ENCODE measurements at places on chromosomes 2 and 18.
A peak's percentile ranks its signal among the peaks of the same experiment; 100 is the strongest.

DNA sequence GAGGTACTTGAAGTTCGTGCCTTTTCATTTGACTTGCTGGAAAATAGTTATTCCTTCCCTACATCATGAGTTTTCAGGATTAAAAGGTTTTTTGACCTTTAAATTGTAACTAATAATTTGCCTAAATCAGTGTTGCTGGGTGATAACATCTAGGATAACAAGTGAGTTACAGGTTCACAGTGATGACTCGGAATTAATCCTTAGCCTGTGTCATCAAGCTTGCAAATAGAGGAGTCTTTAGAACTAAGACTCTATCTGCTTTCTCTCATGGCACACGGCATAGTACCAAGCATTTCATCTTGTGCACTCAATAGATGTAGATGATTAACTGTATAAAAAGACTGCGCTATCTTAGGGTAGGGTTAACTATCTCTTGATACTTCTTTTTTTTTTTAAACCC, 79.5 kb downstream of the CAMKMT start:
- DNase-seq = no peak

GRCh38 chr2:162422894-162423293, 79.0 kb downstream of the GCA start:
- no peak for DNase-seq

GRCh38 chr2:71813807-71814470, 333.7 kb downstream of the CYP26B1 start:
- no peak for DNase-seq

DNA sequence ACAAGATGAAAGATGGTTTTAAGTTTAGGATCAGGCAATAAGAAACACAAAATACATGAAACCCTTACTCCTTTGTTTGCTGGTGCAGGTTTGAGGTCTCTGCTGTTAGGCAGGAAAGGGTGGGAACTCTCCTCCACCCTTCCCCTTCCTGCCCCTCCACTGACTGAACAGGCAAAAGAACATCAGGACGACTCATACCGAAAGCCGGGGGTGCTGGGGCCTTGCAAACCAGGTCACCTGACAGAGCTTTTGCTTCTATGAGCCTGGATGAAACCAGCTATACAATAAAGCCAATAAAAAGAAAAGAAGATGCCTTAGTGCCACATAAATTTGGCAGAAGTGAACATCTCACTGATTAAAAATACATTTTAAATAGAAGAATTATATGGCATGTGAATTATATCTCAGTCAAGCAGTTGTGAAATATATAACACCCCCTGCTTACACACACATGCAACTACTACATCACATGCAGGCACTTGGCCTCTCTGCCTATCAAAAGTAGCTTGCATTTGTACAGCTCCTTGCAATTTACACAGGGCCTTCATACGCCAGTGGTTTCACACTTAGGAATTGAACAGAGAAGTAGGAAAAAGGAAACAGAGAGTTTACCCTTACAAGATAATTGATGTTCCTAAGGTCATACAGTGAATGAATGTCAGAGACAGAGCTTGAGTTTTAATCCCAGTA, 215.1 kb upstream of the TRIB2 start:
- DNase-seq = peak; percentile 52

DNA sequence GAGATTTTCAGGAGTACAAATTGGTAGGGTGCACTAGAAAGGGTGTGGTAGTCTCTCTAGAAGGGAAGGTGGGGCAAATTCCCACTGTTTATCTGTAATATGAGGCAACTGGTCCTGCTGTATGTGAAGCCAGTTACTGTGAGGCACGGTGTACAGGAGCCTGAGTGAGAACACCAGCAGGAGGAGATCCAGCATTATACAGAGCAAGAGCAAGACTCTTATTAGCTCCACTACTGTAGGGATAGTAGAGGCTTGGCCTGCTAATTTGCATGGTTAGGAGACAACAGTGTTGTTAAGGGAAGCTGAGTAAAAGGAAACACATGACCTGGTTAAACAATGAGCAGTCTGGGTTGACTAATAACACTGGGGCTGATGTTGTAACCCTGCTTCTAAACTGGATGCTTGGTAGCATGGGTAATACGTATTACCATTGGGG, 76.3 kb upstream of the WDSUB1 start:
- DNase-seq = no peak

DNA sequence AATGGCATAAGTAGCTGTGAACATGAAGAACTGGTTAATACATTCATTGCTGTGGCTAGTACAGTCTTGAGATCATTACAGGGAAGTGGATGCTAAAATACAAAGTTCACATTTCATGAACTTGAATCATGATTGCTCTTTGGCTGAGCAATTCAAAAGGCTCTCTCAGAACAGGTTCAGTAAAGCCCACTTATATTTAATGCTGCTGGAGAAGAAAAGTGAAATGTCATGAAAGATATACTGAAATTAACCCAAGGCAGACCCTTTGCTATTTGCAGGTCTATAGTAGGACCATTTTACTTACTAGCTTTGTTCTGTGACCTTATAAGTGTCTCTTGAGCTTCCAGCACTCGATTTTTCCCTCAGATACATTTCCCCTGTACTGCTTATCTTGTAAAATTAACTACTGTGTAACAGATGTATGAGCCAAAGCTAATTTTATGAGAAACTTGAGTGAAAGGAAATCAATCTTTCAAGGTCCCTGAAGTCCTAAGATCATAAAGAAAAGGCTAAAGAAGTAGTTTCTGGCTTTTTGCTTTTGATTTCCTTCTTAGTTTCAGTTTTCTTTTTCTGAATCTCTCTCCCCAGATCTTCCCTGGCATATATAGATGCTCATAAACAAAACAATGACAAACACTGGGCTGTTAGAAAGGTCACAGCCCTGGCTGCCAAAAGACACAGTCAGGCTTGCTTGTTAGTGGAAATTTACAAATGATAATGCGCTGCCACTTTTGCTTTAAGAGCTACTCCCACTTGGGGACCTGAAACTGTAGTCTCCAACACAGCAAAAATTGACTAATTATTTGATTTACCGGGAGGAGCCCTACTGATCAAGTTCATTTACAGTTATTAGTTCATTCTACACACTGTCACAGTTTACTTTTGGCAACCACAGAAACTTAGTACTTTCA, 132.7 kb upstream of the XPO1 start:
- no peak for DNase-seq

GRCh38 chr2:187702157-187702556, 147.9 kb upstream of the TFPI start:
- DNase-seq = no peak

GRCh38 chr2:18402831-18403230, 157.6 kb downstream of the RDH14 start:
- no peak for DNase-seq

- DNase-seq = no peak
These were observed 33.7 kb upstream of the APCDD1 start for GRCh38 chr18:10420561-10421352.

DNA sequence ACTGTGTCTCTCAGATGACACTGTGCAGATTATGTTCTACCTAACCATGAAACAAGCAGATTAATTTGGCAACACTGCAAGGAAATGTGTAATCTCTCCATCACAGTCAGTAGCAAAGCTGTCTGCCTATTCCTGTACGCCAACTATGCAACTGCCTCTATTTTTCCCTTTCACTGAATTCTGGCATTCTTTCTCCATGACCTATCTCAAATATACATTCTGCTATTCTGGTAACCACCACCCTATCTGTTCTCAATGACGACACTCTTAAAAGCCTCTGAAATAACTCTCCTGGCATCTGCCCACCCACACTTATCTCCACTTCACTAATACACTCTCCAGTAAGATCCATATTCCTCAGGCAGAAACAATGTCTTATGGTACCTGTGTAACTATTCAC, 78.7 kb downstream of the ABCA12 start:
- DNase-seq = no peak

DNA sequence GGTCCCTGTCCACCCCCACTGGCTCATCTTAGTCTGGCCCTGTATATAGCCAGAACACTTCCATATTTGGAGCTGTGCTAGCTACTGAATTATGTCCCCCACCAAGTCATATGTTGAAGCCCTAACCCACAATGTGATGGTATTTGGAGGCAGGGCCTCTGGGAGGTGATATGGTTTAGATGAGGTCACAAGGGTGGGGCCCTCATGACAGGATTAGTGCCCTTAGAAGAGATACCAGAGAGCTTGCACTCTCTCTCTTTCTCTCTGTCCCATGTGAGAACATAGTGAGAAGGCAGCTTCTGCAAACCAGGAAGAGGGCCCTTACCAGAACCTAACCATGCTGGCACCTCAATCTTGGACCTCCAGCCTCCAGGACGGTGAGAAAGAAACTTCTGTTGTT, 31.2 kb downstream of the ALPK2 start:
- no peak for DNase-seq

DNA sequence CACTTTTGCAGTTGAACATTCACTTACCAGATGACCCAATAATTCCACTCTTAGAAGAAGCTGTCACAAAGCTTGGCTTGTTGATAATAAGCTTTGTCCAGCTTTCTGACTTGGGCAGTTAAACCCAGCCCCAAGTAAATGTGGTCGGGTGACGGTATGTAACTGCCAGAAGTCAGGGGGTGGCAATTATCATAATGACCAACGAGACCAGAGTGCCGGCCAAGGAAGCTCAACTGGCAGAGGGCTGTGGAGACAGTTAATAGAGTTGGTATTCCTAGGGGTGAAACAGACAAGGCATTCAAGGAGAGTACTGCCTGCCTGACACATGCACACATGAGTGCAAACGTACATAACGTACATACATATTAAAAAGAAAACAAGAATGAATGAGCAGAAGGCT, 116.7 kb downstream of the EIPR1 start:
- DNase-seq = no peak

DNA sequence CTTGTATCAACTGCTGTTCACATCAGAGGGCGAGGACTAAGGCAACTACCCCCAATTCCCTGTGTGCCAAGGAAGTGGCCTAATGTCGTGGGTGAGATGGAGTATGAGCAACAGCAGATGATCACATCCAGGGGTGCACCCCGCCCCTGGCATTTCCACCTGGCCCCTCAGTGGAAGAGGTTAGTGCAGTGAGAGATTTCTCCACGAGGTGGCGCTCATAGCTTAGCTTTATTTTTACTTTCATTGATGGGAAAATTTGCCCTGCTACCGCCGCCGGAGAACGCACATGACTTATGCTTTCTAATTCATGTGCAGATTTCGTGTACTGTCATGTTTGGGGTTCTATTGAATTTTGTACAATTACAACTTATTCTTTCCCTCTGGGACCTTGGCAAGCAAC, 470.6 kb upstream of the MEX3C start:
- DNase-seq = no peak

GRCh38 chr2:18243816-18244215, 316.6 kb downstream of the RDH14 start:
- no peak for DNase-seq

- DNase-seq = no peak
These were observed 124.1 kb upstream of the FIGN start for GRCh38 chr2:163859951-163860350.

GRCh38 chr18:23990474-23991410, 23.8 kb upstream of the TTC39C start:
- no peak for DNase-seq

GRCh38 chr2:23467618-23468017, 82.6 kb downstream of the KLHL29 start:
- no peak for DNase-seq

- DNase-seq = no peak
These were observed 228.7 kb downstream of the GBX2 start for GRCh38 chr2:235939471-235939870.

DNA sequence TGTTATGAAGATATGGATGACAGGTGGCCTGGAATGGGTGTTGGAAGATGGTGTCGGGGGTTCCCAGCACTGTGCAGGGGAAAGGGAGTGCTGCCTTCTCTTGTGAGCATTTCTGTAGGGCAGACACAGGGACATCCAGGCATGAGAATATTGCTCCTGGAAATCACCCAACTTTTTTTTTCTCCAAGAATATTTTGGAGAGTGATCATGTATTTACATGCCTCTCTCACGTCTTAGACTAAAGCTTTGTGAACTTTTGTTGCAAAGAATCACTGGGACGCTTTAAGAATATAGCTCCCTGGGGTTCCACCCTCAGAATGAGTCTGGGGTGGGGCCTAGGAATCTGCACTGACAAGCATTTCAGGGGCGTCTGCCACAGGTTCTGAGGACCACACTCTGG, 68.7 kb downstream of the VWA3B start:
- no peak for DNase-seq

GRCh38 chr18:32284284-32284683, 94.4 kb downstream of the MEP1B start:
- DNase-seq = no peak

DNA sequence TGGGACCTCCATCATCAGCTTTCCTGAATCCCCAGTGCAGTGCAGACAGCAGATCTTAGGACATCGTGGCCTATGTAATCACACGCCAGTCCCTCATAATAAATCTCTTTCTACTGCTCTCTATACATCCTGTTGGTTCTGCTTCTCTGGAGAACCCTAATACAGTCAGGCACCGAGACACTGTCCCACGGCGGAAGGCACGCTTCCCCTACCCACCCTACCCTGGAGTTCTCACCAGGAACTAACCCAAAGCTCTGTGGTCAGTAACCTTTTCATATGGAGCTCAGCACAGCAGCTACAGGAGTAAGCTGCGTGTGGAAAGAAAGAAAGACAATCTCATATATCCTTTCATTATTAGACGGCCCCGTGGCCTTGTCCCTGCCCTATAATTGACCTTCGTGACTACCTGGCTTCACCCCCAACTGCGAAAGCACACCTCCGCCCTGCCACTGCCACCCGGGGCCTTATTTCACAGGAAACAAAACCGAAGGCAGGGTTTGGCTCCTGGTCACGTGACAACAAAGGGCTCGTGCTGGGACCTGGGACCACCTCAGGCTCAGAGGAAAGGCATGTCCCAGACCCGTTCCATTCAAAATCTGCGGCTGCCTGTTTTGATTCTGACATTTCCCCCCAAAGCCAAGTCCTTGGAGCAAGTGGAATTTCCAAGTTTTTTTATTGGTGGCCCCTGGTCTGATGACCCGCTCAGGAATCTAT, 99.7 kb upstream of the ODC1 start:
- DNase-seq = no peak

GRCh38 chr2:3662239-3662638, 4.2 kb downstream of the ALLC start:
- DNase-seq = no peak

GRCh38 chr2:76314271-76315020, 603.7 kb upstream of the GCFC2 start:
- DNase-seq = no peak

Data from activated CD8-positive, alpha-beta memory T cell treated with anti-CD3 and anti-CD28 coated beads for 4 hours (primary cell).